ENCODE measurements at places on chromosomes 3 and 15.
A peak's percentile ranks its signal among the peaks of the same experiment; 100 is the strongest.

DNA sequence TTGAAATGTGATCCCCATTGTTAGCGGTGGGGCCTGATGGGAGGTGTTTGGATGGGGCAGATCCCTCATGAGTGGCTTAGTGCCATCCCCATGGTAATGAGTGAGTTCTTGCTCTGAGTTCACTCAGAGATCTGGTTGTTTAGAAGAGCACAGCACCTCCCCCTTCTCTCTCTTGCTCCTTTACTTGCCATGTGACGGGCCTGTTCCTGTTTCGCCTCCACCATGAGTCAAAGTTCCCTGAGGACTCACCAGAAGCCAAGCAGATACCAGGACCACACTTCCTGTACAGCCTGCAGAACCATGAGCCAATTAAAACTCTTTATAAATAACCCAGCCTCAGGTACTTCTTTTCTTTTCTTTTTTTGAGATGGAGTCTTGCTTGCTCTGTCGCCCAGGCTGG lies 46.6 kb downstream of the ANP32A start:
- DNase-seq = no peak

- no peak for DNase-seq
Measured at GRCh38 chr15:58684751-58685150, 64.8 kb downstream of the ADAM10 start.

GRCh38 chr3:42595682-42596081 lies 4.8 kb upstream of the NKTR start:
- DNase-seq = no peak

DNA sequence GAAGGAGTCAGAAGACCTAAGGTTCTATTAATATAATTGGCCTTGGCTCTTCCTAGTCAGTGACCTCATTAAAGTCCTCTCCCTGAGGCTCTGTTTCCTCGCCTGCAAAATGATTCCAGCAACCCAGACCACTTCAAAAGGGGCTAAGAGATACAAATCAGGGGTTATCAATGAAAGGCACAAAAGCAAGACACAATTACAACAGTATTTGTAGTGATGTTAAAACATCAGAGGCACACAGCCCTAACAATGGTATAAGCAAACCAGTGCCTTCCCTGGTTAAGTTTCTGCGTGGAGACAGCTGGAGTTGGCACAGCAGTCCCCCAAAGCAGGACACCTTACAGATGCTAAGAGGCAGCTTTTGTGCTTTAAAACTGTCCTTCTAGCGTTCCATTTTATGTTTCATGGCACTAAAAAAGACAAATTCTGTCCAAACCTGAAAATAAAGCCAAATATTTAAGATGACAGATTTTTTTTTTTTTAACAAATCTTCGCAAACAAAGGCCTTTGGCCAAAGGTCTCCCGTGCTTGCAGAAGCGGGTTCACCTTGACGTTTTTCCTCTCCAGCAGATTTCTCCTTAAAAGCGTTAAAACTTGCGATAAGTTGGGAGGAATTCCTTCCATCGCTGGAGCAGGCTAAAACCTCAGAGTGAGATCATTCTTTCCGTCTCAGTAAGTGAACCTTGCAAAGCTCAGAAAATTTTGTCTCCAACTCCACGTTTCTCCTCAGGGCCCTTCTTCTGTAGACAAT lies 999 bp downstream of the ZNF280D start:
- DNase-seq = peak; percentile 52

GRCh38 chr3:72338082-72338941 lies 509.9 kb downstream of the SHQ1 start:
- no peak for DNase-seq

- DNase-seq = no peak
Measured at GRCh38 chr3:154970797-154971196, 109.3 kb upstream of the MME start.

DNA sequence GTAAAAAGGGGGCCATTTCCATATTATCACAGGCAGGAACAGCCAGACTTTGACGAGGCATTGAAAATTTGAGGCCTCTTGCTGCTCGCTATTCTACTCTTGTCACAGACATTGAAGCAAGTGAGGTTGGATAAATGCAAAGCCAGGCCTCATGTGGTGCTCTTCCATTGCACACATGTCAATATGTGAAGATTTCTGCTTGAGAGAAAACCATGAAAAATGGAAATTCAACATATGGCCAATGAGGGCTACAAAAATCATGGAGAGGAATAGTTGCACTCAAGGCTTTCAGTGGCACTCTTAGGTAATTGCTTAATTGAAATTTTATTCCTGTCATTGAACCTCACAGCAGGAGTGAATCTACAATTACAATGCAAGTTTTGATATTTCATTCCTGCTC lies 185.6 kb upstream of the MBNL1 start:
- DNase-seq = peak; percentile 15

- no peak for DNase-seq
Measured at GRCh38 chr3:187242435-187242834, 45.1 kb downstream of the RTP1 start.

GRCh38 chr3:142613491-142613890 lies 17.3 kb downstream of the PLS1 start:
- no peak for DNase-seq

GRCh38 chr3:131713416-131714123 lies 210.8 kb upstream of the MRPL3 start:
- DNase-seq = no peak

DNA sequence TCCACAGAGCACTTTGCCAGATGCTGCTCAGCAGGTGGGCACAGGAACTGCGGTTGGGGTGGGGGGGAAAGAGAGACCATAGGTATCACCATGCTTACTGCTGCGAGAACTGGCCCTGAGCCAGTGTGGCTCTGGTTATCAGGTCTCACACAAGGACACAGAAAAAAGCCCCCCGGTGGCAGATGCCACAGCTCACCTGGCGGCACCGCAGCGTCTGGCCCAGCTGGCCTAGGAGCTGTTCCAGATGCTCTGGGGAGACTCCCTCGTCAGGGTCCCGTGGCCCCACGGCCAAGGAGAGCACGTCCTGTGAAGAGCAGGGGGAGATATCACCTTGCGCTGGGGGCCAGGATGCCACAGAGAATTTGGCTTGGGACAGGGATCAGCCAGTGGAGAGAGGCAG lies 10.8 kb downstream of the CDAN1 start:
- DNase-seq = no peak

DNA sequence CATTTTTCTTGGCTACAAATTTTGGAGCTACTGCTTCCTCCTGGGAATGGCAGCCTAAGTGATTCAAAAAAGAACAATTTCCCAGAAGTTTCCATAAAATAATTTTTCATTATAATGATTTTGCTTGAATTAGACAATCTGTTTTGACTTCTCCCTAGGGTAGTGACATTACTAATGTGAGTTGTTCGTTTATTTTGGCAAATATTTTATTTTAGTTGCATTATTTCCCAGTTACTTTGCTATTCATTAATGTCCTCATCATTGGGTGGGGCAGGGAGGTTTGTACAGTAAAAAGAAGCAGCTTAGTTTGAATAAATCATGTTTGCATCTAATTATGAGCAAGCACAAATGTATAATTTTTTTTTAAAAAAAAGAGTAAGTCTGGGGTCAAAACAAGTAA lies 686.6 kb downstream of the ROBO2 start:
- DNase-seq = no peak

Measured in NCI-H1092 treated with DMSO at 0.1 percent for 48 hours (cell line).